ENCODE measurements at places on chromosomes 16 and 17.

DNA sequence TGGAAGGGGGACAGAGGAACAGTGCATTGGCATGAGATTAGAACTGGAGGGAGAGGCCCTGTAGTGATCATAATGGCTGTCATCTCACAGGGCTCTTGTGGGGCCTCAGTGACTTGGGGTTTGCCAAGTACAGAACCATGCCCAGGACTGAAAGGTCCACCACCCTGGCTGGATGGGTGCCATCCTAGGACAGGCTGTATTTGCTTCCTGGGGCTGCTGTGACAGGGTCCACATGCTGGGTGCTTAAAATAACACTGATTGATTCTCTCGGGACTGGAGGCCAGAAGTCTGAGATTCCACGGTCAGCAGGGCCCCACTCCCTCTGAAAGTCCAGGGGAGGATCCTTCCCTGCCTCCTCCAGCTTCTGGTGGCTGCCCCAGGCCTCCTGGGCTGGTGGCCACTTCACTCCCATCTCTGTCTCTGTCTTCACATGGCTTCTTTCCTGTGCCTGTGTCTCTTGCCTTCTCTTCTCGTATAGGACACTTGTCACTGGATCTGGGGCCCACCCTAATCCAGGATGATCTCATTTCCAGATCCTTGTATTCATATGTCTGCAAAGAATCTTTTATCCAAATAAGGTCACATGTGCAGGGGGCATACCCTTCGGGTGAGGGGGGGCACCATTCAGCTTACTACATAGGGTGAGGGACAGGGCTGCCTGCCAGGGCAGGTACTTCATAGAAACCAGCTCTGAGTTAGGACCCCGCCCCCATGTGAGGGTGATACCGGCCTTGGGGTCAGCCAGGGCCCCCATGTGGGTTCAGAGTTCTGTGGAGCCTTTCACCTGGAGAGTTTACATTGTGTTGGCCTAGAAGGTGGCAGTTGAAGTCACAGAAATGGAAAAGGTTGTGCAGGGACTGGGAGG, 52.6 kb downstream of the USP22 start:
- no peak for DNase-seq

DNA sequence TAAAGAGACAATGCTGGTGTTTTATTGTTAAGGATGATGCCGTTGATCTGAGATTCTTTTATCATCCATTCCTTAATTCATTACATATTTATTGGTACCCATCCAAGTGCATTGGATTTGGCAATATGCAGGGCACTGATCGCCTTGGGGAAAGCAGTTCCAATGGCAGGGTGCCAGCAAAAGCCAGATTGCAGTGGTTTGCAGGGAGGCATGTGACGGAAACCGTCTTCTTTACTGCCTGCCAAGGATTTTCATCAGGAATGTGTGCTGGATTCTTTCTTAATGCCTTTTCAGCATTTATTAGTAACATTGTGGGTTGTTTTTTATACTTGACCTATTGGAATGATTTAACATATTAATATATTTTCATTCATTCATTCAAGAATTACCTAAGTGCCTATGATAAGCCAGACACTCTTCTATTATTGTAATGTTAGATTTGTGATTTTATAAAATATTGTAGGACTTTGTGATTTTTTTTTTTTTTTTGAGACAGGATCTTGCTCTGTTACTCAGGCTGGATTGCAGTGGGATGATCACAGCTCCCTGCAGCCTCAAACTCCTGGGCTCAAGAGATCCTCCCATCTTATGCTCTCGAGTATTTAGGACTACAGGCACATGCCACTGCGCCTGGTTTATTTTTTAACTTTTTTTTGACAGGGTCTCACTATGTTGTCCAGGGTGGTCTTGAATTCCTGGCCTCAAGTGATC, 93.4 kb upstream of the TNRC6A start:
- peak; percentile 89 for DNase-seq

GRCh38 chr16:68978303-68978954, 127.0 kb upstream of the HAS3 start:
- no peak for DNase-seq

DNA sequence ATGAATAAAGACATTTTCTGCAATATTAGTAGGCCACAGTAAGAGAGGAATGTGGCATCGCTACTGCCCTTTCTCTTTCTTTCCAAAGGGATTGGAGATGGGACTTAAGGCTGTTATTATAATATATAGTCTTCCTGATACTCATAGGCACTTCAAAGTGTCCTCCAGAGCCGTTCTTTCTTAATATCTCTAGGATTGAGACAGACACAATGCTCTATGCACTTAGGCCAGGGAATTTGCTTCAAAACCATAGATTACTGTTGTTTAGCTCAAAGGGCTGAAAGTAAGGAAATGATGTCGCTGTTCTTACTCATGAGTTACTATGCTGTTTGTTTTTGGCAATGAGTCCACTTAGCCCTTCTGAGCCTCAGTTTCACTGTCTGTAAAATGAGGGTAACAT, 590.5 kb downstream of the CDH11 start:
- DNase-seq, result no peak

DNA sequence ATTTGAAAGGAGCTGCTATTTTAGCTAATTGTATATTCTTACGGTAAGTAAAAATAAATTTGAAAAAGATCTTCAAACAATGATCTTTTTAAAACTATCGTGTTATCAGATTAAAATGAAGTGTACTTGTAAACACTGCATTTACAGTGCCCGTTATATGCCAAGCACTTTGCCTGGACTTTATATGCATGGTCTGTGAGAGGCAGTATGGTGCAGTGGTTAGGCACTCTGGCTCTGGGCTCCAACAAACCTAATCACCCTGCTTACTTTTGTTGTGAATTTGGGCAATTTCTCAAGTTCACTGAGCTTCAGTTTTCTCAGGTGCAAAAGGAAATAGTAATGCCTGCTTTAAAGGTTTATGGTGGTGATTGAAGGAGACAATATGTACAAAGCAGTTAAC, 1.4 kb downstream of the PMP22 start:
- DNase-seq, result no peak

GRCh38 chr17:47696717-47697642, 3.0 kb downstream of the TBKBP1 start:
- no peak for DNase-seq

Measured in brain (organoid and tissue), 16 donors.